Suppressor macrophage treated with lipopolysaccharide for 1 hour (primary cell): ENCODE measurements at places on chromosomes 7 and 10.

- DNase-seq: no peak
Measured at GRCh38 chr10:112526906-112527305, 79.9 kb downstream of the VTI1A start.

- no peak for DNase-seq
Measured at GRCh38 chr10:86667421-86668181, 710 bp upstream of the LDB3 start.

- peak; percentile 54 for DNase-seq
Measured at GRCh38 chr10:119608316-119609155, 11.8 kb upstream of the TIAL1 start.

GRCh38 chr7:3218411-3219225 is 82.4 kb upstream of the SDK1 start:
- DNase-seq: peak; percentile 46

DNA sequence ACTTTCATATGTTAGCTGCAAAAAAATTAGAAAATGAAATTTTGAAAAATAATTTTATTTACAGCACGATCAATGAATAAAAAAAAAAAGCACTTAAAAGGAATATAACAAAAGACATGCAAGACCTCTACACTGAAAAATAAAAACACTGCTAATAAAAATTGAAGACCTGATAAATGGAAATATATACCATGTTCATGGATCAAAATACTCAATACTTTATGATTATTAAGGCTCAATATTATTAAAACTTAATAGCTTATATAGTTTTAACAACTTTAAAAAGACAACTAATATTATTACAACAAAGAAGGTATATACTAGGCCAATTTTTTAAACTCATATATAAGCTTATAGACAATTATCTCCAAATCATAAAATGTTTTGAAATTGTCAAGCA is 143.0 kb downstream of the GFRA1 start:
- DNase-seq: no peak

DNA sequence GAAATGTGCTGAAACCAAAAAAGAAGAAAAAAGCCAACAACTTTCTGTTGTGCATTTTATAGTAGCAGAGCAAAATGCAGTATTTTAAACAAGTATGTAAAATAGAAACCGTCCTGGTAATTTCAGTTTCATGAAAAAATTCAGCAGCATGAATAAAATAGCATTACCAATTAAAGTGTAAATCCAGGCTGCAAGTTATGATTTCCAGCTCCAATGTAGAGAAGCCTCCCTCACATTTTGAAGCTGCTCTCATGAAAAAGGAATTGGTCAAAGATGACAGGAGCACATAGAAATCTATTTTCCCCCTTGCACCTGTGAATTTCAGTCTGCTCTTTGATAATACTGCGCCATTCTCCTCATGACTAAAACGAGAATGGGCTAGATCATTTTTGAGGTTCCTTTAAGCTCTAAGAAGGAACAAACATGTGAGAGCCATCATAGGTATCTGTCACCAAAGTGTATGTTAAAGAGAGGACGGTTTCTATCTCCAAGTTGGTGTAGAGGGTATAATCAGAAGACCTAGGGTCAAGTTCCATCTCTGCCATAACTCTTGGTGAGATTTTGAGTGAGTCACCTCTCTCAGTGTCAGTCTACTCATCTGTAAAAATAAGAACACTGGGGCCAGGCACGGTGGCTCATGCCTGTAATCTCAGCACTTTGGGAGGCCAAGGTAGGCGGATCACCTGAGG is 107.5 kb downstream of the MTPAP start:
- no peak for DNase-seq

GRCh38 chr7:149293338-149293737 is 31.3 kb downstream of the ZNF783 start:
- DNase-seq: no peak

DNA sequence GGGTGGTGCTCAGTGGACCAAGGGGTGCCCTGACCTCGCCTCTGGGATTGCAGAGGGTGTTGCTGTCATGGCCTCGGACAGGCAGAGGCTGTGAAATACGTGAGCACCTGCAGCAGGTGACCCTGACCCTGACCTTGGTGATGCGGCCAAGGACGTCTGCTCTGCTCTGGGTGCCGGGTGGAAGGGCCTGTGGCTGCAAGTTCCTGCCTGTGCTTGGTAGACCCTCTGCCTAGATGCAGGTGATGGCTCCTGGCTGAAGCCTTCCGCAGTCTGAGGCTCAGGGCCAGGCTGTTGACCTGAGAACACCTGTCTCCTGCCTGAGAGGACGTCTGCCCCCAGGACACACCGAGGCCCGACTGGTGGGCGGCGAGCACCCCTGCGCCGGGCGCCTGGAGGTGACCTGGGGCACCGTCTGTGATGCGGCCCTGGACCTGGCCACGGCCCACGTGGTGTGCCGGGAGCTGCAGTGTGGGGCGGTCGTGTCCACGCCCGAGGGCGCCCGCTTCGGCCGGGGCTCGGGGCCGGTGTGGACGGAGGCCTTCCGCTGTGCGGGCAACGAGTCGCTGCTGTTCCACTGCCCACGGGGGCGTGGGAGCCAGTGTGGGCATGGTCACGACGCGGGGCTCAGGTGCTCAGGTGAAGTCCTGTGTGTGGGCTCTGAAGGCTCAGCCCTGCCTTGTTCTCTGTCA is 4.4 kb downstream of the SCART1 start:
- DNase-seq: no peak

DNA sequence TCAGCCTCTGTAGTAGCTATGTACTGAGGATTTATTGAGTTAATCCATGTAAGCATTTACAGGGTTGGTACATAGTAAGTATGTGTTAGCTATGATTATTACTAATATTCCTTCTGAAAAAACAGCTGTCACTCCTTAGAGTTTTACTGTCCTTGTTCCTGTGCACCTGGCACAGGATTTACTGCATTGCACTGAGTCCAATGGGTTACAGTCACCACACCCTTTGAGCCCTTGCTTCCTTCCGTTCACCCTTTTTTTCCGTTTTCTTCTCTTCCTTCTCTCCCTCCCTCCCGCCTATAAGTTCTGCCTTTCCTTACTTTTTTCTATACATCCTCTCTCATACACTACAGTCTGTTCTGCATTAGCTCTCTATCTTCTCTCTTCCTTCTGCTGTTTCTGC is 12.5 kb upstream of the CDK6 start:
- no peak for DNase-seq

DNA sequence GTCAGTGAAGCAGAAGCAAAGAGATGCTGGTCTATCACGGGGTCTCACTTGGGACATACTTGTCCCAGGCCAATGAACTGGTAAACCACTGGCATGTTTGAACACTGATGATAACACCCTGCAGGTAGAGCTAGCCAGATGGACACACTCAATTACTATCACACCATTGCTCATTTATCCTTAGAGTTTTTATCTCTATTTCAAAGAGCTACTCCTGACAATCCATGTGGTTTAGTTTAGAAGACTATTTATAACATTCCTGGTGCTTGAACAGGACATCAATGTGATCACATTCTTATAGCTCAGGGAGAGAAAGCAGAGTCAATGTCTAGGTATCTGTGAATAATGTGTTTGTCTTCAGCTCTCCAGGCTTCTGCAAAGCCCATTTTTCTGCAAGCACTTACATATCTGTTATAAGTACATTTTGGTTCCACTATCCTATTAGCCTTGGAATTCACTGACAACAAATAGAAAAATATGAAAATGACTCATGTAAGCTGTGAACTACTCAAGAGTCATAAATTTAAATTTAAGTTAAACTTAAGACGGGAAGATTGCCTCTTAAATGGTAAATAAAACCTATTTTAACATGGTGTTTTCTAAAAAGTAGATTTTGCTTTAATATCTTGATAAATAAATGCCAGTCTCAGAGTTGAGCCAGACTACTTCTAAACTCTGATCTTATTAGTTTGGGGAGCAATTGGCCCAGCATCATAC is 106.7 kb upstream of the MBL2 start:
- DNase-seq: no peak

GRCh38 chr7:147524726-147525250 is 1065.8 kb upstream of the C7orf33 start:
- DNase-seq: no peak

GRCh38 chr10:57849691-57850357 is 417.9 kb downstream of the IPMK start:
- no peak for DNase-seq

DNA sequence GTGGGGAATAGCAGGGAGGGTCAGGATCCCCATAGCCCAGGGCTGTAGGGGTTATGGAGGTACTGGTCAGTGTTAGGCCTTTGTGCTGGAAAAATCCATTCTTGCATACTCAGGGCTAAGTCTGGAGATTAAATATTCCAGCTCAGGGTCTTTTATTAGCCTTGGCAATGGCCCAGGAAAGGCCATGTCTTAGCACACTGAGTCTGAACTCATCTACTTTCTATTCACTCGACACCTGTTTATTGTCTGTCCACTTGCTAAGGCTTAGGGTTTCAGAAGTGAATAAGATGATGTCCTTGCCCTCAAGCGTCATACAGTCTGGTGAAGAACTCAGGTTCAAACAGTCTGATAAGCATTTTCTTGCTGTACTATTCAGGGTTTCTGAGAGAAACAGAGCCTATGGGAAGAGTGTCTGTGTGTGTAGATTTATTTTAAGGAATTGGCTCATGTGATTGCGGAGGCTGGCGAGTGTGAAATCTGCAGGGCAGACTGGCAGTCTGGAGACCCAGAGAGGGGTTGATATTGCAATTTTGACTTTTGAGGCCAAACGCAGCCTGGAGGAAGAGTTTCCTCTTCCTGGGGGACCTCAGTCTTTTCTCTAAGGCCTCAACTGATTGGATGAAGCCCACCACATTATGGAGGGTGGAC is 135.8 kb downstream of the RAMP3 start:
- DNase-seq: no peak

- DNase-seq: no peak
Measured at GRCh38 chr7:25026156-25026555, 46.2 kb upstream of the OSBPL3 start.

DNA sequence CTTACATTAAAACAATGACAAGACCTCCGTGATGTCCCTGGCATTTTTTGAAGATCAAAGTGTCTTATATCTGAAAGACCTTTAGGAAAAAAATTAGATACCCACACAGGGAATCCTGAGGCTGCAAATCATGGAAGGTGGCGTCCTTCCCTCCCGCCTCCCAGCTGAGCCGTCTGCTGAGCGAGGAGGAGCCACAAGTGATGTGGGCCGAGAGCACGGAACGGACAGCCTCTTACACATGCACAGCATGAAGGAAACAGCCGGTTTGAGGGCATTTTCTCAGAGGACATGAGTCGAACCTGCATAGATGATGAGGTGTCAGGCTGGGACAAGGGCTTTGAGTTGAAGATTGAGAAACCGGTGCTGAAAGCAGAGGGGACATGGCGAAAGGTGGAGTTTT is 163.3 kb downstream of the ADARB2 start:
- no peak for DNase-seq

GRCh38 chr7:81515009-81515408 is 254.8 kb downstream of the HGF start:
- DNase-seq: no peak
